Activated CD4-positive, alpha-beta T cell treated with anti-CD3 and anti-CD28 coated beads for 24 hours (primary cell): ENCODE measurements at places on chromosomes 7 and 10.

- no peak for DNase-seq
These were observed 219.0 kb downstream of the ADRA2A start for GRCh38 chr10:111295788-111296187.

DNA sequence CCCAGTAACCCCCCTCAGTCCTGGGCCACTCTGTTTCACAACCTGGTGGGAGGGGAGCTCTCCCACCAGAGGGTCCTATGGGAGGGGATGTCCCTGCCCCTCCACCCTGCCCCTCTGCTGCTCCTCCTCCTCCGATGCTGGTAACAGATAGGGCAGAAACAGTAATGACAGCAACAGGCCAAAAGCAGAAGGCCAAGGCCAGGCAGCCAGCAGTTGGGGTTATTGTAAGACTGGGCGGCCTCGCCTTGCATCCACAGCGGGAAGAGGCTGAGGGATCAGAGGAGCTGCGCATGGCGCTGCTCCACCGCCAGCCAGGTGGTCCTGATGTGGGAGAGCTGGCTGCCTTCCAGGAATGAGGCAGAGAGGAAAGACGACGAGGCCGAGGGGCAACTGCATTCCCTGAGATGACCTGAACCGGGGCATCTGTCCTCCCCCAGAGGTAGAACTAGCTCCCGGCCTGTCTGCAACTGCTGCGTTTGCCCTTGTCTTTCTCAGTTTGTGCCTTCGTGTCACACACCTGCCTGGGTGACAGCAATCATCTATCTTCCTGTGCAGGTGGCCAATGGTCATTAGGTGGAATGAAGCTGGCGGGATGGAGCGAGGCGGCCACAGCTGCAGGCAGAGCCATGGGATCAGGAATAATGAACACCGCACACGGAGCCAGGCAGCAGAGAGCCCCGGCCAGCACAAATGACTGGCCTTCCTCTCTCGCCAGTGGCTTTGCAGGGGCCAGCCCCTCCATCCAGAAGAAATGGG, 54.0 kb upstream of the CACUL1 start:
- no peak for DNase-seq

GRCh38 chr7:129055294-129055816, 444 bp upstream of the TNPO3 start:
- DNase-seq = no peak

DNA sequence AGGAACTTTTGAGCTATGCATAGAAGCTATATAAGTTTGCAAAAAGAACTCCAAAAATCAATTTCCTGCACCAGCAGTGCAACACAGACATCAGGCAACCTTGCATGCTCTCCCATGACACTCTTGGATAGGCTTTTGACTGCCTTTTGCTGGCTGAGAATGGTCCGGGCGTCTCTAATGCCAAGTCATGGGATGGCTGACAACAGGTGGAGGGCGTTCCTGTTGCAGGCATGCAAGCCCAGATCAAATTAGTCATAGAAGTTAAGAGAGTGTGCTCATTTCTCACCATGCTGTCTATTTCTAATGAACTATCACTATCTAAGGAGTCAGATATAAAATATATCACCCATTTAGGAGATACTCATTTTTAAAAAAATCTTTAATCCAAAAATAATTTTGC, 8.4 kb downstream of the PLCE1 start:
- DNase-seq = no peak

DNA sequence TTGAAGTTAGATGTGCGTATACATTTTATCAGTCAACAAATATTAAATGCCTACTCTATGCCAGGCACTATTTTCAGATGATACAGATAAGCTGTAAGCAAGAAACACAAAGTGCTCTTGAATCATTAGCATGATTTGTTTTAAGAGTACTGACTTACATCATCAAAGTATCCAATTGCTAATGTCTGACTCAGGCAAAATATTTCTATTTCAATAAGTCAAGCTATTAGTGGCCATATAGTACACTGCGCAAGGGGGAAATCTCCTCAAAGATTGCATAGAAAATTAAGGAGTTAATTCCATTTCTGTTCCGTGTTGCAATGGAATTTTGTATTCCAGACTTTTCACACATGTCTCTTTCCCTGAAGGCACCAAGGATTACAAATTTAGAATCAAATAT, 46.1 kb upstream of the DNAJC1 start:
- no peak for DNase-seq
